ENCODE measurements at places on chromosomes 6 and 20. TPM values are rescaled to one million over a fixed set of nuclear protein-coding genes. Genes with fewer than 3 reads are reported as not detected.

- DNase-seq = no peak
Measured at GRCh38 chr6:53539561-53539960, 5.3 kb downstream of the GCLC start.

- no peak for DNase-seq
Measured at GRCh38 chr20:19347943-19348456, 135.6 kb downstream of the SLC24A3 start.

DNA sequence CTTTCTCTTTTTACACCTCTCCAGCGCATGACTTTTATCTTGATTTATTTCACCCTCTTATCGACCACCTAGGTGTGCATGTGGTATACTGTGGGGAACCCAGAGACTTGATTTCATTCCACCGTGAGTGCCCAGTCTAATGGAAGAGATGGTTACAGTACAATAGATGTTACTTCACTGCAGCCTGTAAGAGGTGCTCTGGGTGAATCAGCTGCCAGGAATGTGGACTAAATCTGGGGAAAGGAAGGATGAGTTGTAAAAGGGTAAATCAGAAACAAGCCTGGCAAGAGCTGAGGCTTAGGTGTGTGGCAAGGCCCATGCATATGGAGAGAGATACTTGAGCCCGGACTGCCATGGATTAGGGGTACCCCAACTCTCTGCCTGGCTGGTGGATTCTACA is 7.4 kb downstream of the STK35 start:
- DNase-seq = no peak

DNA sequence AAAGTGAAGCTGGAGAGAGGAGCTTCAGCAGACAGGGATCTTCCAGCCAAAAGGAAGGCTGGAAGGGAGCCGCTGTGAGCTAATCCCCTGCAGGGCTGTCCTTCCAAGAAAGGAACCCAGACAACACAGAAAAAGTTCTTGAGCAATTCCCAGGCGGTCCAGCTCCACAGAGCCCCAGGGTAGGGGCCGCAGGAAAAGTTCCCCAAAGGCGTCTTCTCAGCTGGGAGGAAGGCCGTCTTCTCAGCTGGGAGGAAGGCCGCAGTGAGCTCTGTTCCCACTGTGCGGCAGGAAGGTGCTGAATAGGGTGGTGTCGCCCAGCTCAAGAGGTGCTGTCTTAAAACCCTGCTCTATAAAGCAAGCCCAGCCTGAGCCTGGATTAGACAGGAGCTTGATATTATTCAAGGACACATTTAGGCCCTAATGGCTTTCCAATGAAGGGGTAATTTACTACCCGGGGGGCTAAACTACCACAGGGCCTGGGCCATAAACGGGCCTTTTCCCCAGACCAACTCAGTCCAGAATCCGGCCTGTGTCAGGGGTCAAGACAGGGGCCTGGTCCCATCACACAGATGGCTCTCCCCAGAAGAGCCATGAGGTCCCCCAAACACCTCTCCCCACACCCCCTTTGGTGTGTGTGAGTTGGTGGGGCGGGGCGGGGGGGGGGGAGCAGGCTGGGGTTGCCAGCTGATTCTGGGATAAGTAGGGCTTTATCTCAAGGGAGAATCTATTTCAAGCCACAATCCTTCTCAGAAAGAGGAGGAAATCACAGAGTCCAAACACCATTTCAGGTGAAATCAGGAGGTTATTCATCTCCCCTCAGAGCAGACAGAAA is 103.6 kb downstream of the NOL4L start:
- DNase-seq = no peak

DNA sequence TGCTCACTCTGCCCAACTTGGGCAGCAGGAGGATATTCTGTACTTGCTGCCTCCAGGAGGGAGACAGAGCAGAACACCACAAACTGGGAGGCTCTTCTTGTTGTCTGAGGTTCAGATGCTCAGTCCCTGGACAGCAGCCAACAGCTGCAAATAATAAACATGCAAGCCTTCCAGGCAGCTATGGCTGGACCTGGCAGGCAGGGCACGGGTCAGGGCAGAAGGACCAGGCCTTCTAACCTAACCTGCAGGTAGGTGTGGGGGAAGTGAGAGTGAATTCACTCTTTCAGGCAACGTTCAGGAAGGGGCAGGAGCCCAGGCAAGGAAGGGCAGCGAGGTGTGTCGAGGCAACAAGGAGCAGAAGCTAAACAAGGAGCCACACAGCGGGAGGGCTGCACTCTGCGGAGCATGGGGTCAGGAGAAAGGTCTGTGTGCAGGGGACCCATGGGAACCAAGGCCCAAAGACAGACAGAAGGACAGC is 31.5 kb downstream of the NINL start:
- no peak for DNase-seq

GRCh38 chr6:5279891-5280338 is 18.6 kb downstream of the FARS2 start:
- DNase-seq = no peak

DNA sequence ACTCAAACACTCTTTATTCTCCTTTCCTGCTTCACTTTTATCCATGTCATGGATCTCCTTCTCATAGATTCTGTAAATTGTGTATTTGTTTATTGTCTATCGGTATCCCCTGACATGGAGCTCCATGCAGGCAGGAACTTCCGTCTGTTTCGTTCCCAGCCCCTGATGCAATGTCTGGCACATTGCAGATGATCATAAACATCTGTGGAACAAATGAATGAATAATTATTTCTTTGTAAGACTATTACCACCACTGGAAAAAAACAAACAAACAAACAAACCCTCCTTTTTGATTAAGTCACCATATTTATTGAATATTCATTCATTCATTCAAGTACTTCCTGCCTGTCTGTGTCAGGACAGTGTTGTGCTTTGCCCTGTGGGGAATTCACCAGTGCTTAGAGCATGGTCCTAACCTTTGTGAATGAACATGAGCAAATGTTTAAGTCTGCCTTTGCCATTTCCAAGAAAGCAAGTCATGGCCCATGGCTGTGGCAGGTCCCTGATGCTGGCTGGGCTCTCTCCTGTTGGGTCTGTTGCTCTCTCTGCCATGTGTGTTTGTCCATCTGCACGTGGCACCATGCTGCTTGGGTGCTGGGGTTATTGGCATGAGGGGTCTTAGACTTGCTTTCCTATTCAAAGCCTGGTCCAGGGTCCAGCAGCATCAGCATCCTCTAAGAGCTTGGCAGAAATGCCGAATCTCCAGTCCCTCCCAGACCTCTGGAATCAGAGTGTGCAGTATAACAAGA is 47.5 kb upstream of the NAA20 start:
- no peak for DNase-seq

DNA sequence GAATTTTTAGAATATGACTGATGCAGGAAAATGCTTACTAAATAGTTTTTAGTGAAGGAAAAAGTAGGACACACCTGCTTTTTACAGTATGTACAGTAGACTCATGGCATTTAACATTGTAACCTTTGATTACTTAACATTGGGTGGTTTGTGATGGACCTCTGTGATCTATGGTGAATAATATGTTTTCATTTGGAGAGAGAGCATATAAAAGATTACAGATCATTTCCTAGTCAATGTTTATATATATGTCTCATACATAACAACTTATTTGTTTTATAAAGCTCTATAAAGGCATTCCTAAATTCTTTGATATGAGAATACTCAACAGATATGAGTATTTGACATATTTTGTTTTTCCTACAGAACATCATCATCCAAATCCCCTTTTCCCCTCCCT is 129.3 kb upstream of the PDE7B start:
- DNase-seq = no peak

DNA sequence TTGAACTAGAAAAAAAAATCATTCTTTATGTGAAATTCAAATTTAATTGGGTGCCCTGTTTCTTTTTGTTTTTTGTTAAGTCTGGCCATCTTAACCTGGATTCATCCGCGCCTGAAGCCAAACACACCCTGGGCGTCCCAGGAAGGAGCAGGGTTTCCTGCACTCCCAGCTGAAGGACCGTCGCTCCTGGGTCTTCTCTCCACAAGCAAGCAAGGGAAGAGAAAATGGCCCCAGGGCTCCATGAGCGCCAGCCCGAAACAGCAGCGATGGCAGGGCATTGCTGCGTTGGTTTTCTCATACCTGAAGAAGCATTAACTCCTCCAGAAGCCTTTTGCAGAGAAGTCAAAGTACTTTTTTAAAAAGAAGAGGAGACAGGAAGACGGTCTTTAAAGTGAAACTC is 105.4 kb upstream of the AFDN start:
- DNase-seq = no peak

DNA sequence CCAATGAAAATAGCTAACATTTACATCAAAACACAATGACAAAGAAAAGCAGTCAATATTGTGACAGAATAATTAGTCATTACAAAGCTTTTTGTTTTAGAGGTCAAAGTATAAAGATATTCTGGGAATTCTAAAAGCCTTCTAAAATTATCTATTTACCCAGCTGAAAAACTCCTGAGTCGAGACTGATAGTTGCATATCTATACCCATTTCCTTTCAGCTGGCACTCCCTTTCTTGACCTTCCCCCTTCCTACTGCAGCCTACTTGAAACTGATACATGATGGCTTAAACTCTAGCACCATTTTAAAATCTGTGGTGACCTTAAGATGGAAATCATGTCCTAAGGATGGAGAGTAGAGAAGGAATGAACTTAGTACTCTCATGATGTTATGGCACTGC is 38.6 kb downstream of the LMBRD1 start:
- DNase-seq = no peak

DNA sequence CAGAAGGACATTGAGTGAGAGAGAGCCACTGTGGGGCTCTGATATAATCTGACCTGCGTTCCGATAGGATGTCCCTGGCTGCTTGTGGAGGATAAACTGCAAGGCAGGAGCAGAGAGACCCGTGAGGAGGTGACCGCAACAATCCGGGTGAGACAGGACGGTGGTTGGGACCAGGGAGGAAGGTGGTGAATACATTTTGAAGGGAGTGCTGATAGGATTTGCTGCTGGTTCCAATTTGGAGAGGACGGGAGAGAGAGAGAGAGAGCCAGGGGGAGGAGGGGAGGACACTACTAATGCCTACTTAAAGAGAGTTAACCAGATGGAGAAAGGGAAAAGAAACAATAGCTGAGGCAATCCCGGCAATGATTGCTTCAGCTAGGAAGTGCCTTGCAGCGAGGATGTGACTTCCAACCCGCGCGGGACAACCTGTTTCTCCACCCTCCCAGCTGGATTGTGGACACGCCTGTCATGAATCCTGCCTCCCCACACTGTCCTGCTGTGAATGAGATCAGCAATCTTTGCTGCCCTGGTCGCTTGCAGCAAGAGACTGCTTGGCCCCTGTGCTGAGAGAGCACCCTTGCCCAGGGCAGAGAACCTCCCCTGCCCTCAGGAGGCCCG is 199.0 kb upstream of the KCNG1 start:
- peak; percentile 78 for DNase-seq

DNA sequence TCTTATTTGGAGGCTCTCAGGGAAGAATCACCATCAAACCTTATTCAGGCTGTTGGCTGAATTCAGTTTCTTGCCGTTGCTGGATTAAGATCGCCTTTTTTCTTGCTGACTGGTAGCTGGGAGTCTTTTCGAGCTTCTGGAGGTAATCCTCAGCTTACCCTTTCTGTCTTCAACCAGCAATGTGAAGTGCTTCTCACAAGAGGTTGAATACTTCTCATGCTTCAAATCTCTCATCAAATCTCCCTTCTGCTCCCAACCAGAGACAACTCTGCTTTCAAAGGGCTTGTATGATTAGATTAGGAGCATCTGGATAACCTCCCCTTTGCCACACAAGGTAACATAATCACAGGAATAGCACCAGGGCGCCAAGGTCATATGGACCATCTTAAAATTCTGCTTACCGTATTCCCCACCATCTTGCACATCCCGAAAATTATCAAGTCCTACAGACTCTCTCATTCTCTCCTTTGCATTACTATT is 137.2 kb downstream of the MOXD1 start:
- no peak for DNase-seq

DNA sequence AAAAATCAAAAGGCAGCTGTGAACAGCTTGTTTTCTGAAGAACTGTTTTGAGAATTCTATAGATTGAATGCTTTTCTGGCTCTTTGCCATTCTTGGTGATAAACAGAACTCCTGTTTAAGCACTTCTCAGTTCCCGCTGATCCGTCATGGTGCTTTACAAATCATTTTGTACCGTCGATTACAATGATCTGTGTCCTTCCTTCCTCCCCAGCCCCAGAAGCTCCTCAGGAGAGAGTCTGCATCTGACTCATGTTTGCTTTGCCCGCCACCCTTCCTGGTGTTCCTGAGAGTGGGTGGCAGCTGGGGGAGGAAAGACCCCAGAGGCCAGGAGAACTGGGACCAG is 538.6 kb upstream of the MARCKS start:
- no peak for DNase-seq

DNA sequence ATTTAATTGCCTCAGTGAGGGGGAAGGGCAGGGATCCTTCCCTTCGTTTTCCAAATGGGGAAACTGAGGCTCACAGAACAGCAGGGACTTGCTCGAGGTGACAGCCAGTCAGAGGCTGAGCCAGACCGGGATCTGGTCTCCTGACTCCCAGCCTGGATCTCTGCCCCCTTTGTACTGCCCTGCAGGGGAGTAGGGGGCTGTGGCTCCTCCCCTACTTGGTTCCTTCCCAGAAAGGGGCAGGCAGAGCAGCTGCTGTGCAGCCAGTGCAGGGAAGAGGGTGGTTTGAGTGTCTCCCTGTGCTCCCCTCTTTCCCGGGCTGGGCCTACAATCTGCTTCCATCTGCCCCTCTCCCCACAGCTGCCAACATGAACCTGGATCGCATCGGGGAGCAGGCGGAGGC is 37.6 kb downstream of the UQCC2 start:
- no peak for DNase-seq

GRCh38 chr6:145323646-145324045 is 411.7 kb downstream of the EPM2A start:
- DNase-seq = no peak

GRCh38 chr20:43191946-43192863 is 2.5 kb upstream of the PTPRT start:
- DNase-seq = no peak

Gene SEL1L2
- not detected for total RNA-seq

Gene OXT
- not detected for total RNA-seq

Gene ACSS1
- 35.3 TPM for total RNA-seq

Gene HEY2
- total RNA-seq = 2.3 TPM

Gene UBD
- not detected for total RNA-seq

Data from lower leg skin (tissue), 4 donors.